ENCODE measurements at places on chromosomes 11 and 22. TPM values are rescaled to one million over a fixed set of nuclear protein-coding genes. Genes with fewer than 3 reads are reported as not detected.

The CRYBA4 gene
- not detected for polyA plus RNA-seq

The PELI3 gene
- 6.0 TPM for polyA plus RNA-seq

The SLC22A25 gene
- polyA plus RNA-seq, result not detected

The RASSF10 gene
- 5.9 TPM for polyA plus RNA-seq

The GLB1L2 gene
- polyA plus RNA-seq, result 2.1 TPM

The IGLL5 gene
- not detected for polyA plus RNA-seq

The BIK gene
- 0.42 TPM for polyA plus RNA-seq

The SCO2 gene
- polyA plus RNA-seq, result 7.6 TPM

The OR8D1 gene
- polyA plus RNA-seq, result not detected

The NAALADL1 gene
- 28.5 TPM for polyA plus RNA-seq

The IRAG1 gene
- polyA plus RNA-seq, result 10.9 TPM

The MYOD1 gene
- polyA plus RNA-seq, result not detected

The OR56A1 gene
- not detected for polyA plus RNA-seq

The NXPE1 gene
- polyA plus RNA-seq, result not detected

The P4HA3 gene
- 0.96 TPM for polyA plus RNA-seq

The ADM2 gene
- 5.4 TPM for polyA plus RNA-seq

The PGA5 gene
- 1.0 TPM for polyA plus RNA-seq

The CASP5 gene
- polyA plus RNA-seq, result not detected

The KCNQ1OT1 gene
- polyA plus RNA-seq, result 0.81 TPM

The NPTXR gene
- polyA plus RNA-seq, result 5.3 TPM

The PNPLA3 gene
- 1.7 TPM for polyA plus RNA-seq

The OR4X1 gene
- not detected for polyA plus RNA-seq

The ESAM gene
- 71.8 TPM for polyA plus RNA-seq

The NRXN2 gene
- polyA plus RNA-seq, result 55.2 TPM

The RNF26 gene
- 30.7 TPM for polyA plus RNA-seq

The MYEOV gene
- polyA plus RNA-seq, result 4.4 TPM

The RPS6KA4 gene
- 14.7 TPM for polyA plus RNA-seq

The ZDHHC8 gene
- 48.0 TPM for polyA plus RNA-seq

The MIOX gene
- polyA plus RNA-seq, result 2.2 TPM

The GSTT2B gene
- polyA plus RNA-seq, result 4.8 TPM

The FAM76B gene
- 44.6 TPM for polyA plus RNA-seq

The GRK2 gene
- polyA plus RNA-seq, result 43.3 TPM

The CNGA4 gene
- polyA plus RNA-seq, result 0.34 TPM
